Fibroblast of skin of left quadriceps (primary cell): ENCODE measurements at places on chromosomes 13 and 19.

GRCh38 chr19:28012361-28012760 is 1200.6 kb downstream of the UQCRFS1 start:
- no peak for DNase-seq

DNA sequence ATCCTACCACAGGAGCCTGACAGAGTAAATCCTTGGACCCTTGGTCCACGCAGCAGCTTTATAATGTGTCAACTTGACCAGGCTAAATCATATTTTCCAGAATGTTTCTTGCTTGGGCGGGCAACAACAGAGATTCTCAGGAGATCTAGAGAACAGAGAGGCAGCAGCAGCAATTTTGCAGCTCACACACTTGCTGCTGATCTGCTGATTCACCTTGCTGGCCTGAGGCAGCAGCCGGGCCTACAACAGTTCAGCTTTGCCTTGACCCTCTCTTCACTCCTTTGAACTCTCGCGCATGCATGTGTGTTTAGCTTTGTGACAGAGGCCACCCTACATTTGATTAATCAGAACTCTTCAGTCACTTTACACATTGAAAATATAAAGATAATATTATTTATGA is 159.3 kb downstream of the UGGT2 start:
- DNase-seq = no peak

DNA sequence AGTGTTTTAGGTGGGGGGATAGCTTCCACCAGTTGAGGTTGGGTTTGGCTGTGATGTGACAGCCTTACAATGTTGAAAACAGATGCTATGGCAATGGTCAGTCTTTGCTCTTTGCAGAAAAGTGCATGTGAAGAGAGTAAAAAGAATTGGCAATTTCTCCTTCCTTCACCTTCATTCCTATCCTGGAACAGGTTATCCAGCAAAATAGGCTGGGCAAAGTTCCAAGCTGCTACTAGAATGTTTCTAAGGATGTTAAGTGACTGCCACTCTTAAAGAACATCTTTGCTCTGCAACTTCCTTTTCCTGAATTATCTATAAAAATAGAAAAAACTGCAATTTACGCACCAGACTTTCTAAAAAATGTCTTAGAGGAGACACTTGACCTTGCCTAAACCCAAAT is 50.1 kb upstream of the MYCBP2 start:
- no peak for DNase-seq

GRCh38 chr13:39870197-39870747 is 214.8 kb downstream of the COG6 start:
- no peak for DNase-seq

GRCh38 chr19:2446381-2446780 is 10.4 kb downstream of the LMNB2 start:
- no peak for DNase-seq

DNA sequence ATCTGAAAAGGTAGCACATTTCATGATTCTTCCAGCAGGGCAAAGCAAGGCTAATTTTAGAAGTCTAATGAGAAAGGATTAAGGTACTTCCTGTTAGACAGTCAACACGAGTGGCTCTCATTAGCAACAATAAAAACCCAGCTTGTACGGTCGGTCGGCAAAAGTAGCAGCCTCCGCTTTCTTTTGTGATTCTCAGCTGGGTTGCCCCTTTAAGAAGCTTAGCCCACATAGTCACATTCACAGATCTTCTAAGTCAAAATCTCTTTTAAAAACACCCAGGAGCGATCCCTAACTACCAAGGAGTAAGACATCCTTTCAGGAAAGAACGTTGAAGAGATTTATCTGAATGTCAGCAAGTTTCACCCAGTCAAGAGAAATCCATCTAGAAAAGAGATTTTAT is 684.8 kb downstream of the DIAPH3 start:
- DNase-seq = no peak
